ENCODE measurements at places on chromosomes 1 and 21. TPM values are rescaled to one million over a fixed set of nuclear protein-coding genes. Genes with fewer than 3 reads are reported as not detected.

DNA sequence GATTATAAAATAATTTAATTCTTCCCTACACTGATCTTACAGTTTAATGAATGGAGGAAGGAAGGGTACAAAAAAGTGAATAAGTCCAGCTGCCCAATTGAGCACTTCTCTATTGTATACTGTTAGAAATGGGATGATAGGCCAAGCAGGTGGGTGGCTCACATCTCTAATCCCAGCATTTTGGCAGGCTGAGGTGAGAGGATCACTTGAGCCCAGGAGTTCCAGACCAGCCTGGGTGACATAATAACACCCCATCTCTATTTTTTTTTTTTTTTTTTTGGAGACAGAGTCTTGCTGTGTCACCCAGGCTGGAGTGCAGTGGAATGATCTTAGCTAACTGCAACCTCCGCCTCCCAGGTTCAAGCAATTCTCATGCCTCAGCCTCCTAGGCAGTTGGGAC, 57.5 kb downstream of the ATP2B4 start:
- DNase-seq = no peak

The WDR3 gene
- 11.8 TPM for total RNA-seq

The SLC30A2 gene
- 0.22 TPM for total RNA-seq

The FLG2 gene
- total RNA-seq = not detected

The CNIH3 gene
- 0.95 TPM for total RNA-seq

GRCh38 chr1:7680955-7681268, 90.2 kb upstream of the VAMP3 start:
- DNase-seq = no peak

The OR6N1 gene
- not detected for total RNA-seq

- no peak for DNase-seq
Observed at GRCh38 chr1:61269602-61270001, 187.2 kb downstream of the NFIA start.

The HPDL gene
- total RNA-seq = 11.4 TPM

DNA sequence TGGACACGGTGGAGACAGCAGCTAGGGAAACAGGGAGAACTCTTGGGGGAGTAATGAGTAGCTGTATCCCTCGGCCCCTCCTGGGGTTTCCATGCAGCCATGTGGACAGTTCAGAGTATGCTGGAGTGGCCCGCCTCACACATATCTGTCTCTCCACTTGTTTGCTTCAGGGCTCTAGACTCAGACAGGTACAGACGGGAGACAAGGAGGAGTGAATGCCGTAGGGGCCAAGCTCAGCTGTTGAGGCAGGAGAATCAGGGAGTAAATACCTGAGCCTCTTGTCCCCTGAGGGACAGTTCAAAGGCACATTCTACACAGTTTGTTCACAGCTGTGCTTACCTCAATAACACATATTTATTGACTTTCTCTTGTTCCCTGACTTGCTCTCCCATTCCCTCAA, 7.7 kb upstream of the PTGFRN start:
- DNase-seq = no peak

The RCC2 gene
- total RNA-seq = 48.8 TPM

The NDUFS2 gene
- total RNA-seq = 188 TPM

GRCh38 chr1:220222939-220223338, 49.3 kb downstream of the RAB3GAP2 start:
- no peak for DNase-seq

DNA sequence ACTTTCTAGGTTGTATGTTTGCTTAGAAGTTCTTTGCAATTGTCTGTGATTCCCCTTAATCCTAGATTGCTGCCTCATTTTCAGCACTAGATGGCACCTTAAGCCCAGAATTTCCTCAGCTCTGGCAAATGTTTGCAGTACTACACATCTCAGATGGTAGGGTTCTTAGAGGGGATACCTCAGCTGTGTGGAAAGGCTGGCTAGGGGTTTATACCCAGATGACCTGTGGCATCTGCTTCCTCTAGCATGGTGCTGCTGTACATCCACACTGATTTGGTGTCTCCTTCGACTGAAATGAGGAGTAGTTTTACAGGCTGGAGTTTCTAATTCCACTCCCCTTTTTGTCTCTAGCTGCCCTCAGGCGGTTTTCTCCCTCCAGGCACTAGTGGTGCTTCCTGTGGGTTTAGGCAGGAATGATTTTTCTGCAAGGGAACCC, 23.5 kb downstream of the ASB17 start:
- no peak for DNase-seq

DNA sequence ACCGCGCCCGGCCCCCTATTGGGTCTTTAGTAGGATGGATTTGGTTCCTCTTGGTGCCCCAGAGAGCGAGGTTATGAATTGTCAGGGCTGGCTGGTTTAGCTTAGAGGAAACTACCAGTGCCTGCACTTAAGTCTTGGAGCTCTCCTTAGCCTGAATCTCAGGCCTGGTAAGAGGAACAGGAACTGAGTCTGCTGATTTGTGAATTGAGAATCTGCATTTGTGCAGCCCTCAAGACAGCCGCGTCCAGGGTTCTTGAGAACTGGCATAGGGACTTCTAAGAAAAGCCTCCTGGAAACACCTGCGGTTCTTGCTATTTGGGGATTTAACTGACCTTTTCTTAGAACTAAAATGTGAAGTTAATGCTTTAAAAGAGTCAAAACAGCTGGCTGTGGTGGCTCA, 1.7 kb downstream of the NECAP2 start:
- no peak for DNase-seq

DNA sequence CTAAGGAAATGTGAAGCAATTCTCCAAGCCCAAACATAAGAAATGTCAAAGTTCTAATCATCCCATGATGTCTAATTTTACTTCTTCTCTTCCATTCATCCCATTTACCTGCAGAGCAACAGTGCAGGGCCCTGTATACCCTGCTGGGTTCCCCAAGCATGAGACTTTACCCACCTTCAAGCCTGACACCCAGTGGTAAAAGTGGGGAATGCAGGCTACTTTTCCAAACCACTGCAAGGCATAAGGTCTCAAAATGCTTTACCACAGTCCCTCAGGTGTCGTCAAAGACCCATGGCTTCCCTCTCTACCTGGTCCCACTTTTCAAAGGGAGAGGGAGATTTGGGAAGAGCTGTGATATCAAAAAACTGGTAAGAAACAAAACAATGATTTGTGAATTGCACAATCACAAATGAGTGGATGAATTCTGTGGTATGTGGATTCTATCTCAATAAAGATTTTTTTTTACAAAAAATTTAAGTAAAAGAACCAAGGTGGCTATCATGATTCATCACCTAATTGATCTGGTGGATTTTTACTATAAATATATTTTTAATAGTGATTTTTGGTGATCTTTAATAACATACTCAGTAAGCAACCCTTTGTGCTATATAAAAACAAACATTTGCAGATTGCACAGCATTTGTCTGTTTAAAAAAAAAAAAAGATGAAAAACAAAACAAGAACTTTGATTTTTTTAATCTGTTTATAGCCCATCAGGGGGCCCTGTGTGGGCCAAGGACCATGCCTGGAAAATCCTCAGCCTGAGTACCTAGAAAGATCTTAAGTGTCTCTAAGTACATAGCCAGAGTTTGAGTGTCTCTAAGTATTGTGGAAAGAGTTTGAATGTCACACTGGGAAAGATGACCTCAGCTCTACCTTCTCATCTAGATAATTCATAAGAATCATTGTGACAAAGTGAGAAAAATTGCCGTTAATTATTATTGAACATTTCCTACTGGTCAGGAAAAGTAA, 73.1 kb upstream of the GJB5 start:
- peak; percentile 48 for DNase-seq

DNA sequence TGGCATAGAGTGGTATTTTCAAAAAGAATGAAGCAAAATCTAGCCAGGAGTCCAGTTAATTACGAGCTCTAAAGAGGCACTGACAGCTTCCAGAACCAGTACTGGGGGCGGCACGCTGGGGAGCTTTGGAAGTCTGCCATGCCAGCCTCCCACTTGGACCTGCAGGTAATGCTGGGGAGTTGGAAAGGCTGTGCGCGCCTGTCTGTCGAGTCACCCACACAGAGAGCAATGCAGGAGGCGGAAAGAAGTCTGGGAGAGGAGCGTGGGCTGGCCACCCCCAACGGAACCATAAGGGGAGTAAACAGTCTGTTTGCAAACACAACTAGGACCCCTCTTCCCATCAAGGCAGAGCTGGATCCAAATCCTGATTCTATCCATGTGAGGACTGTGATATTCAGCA, 84.5 kb downstream of the BEND5 start:
- no peak for DNase-seq

DNA sequence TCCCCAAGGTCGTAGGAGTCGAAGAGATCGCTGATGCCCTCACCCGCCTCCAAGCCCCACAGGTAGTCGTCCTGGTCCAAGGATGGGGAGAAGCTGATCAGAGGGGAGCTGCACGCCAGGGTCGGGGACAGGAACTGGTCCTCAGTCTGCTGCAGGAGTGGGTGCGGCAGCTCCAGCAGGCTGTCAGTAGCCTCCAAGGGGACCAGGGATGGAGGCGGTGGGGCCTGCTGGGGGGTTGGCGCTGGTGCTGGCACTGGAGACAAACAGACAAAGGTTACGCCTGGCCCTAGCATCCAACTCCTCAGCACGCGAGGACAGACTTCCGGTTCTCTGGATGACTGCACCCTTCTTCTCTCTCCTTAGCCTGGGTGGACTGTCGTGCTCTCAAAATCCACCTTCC, 21.1 kb downstream of the E2F2 start:
- DNase-seq = no peak

GRCh38 chr1:210236840-210237409, 4.3 kb downstream of the SERTAD4 start:
- DNase-seq = no peak

The LEMD1 gene
- total RNA-seq = not detected

The SPRR2A gene
- not detected for total RNA-seq

- DNase-seq = no peak
Observed at GRCh38 chr21:14241297-14241696, 25.3 kb downstream of the RBM11 start.

- no peak for DNase-seq
Observed at GRCh38 chr1:182015360-182015759, 46.2 kb downstream of the ZNF648 start.

The HSPB7 gene
- total RNA-seq = 0.73 TPM

The ARHGEF10L gene
- total RNA-seq = 91.0 TPM

The TNFAIP8L2 gene
- total RNA-seq = 2.8 TPM

GRCh38 chr1:75127916-75128717, 6.1 kb upstream of the LHX8 start:
- DNase-seq = no peak

The LMX1A gene
- total RNA-seq = 0.73 TPM

- no peak for DNase-seq
Observed at GRCh38 chr21:30478004-30478403, 2.2 kb downstream of the KRTAP19-1 start.

DNA sequence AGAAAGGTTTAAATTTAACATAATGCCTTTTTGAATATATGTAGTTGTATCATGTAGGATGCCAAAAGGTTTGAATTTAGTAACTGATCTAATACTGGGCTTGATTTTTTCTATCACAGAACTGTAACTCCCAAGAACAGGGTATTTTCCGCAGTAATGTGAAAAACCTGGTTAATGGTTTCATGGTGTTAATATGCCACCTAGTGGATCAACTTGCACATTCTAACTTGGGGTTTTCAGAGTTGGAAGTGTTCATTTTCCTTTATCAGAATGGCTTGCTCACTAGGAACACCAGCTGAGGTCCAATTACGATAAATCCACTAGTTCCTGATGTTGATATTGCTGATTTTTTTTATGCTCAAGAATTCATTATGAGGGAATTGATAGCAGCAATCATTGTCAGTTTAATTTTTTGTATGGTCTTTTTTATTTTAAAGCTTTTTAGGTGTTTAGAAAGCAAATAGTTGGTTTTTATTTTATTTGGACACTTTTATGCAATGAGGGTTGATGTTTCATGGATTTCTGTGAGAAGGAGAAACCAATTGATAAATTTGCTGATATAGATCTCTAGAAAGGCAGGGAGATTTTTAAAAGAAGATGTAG, 157.2 kb downstream of the PLA2G4A start:
- no peak for DNase-seq

The SEMA6C gene
- total RNA-seq = 2.7 TPM

GRCh38 chr1:228081578-228082213, 812 bp upstream of the ARF1 start:
- no peak for DNase-seq

DNA sequence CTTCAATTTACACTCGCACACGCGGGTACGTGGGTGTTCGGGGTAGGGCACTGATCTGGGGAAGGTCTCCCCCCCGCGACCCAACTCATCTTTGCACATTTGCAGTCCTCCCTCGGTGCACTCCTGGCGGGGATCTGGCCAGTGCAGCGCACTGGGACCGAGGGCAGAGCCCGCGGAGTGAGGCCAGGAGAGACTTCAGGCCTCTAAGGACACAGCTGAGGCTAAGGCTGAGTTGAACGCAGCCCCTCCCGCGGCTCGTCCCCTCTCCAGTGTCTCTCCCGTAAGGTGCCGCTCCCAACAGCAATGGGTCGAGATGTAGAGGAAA, 936 bp upstream of the NCAM2 start:
- DNase-seq = no peak

GRCh38 chr21:44734841-44735240, 23.5 kb upstream of the TSPEAR start:
- DNase-seq = no peak

The HMCN1 gene
- total RNA-seq = 1.7 TPM

The DAB1 gene
- 2.2 TPM for total RNA-seq

DNA sequence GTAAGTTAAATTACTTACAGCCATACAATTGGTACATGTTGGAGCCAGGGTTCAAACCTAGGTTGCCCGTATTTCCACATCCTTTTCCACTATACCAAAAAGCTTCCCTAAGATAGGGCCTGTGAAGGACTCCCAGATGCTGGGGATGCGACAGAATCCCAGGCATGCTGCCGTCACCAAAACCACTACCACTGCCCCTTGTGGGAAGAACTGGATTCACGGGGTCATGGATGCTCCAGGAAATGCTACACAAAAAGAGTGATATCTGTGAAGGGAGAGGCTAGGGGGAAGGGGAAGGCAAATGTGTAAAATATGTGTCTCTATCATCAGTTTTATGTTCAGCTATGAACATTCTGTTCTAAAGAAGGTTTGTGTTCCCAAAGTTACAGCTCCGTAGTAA, 133.9 kb upstream of the IVNS1ABP start:
- no peak for DNase-seq

DNA sequence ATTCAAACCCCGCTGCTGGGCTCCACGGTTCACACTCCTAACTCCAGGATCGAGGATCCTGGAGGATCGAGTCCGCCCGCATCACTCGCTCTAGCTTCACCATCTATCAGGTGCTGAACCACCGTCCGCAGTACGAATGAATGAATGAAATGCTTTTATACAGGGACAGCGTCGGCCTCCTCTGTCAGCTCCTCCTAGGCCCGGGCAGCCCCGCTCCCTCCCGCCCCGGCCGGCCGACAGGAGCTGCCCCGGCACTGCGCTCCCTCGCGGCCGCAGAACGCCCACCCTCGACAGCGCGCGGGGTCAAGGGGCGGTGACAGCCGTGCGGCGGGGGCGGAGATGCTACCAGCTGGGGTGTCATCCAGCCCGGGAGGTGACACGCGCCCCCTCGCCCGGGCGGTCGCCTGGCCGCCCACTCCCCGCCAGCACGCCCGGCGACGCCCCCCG, 520 bp downstream of the ZBTB17 start:
- DNase-seq = peak; percentile 64

DNA sequence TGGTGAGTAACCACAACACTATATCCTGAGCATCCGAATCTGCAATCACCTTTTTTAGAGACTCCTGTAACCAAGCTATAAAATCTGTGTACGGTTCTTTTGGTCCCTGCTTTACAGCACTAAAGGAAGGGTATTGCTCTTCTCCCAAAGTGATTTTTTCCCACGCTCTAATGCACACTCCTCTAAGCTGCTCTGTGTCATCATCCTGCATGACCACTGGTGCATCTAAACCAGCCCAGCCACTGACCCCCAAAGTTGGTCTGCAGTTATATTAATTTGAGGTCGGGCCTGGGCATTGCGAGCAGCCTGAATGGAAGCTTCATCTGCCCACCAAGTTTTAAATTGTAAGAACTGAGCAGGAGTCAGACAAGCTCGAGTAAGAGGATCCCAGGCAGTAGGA, 480.0 kb downstream of the PTPRU start:
- no peak for DNase-seq
